NCI-H1092 treated with DMSO at 0.1 percent for 48 hours (cell line): ENCODE measurements at places on chromosomes 4 and X.

- no peak for DNase-seq
Observed at GRCh38 chr4:160611181-160611580, 1508.3 kb downstream of the RAPGEF2 start.

GRCh38 chrX:20274121-20274520, 7.4 kb upstream of the RPS6KA3 start:
- DNase-seq: no peak

DNA sequence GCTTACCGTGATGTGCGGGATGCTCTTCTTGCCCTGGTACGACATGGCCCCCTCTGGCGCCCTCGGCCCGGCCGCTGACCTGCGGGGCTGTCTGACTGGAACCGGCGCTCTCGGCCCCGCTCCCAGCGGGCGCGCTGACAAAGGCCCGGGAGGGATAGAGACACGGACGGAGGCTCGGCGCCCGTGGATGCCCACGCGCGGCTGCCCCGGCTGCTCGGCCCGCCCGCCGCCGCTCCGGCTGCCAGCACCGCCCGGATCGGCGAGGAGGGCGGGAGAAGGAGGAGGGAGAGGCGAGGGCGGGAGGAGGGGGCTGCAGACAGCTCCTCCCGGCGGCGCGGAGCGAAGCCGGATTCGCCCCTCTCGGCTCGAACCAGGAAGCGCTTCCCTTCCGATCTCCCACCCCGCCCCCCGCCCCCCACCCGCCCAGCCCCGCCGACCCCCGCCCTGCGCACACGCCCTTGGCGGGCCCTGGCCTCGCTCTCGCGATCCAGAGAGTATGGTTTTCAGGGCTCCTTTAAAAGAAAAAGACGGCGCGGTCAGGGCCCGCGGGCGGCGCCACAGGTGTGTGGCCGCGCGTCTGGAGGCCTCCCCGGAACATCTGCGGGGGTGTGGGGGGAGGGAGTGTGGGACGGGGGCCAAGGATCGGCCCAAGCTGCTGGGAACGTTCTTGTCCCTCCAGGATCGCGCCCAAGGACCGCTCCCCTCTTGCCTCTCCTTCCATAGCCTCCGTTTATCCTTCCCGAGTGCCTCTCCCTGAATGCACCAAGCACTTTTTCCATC, 4.5 kb downstream of the CRMP1 start:
- peak; percentile 75 for DNase-seq

DNA sequence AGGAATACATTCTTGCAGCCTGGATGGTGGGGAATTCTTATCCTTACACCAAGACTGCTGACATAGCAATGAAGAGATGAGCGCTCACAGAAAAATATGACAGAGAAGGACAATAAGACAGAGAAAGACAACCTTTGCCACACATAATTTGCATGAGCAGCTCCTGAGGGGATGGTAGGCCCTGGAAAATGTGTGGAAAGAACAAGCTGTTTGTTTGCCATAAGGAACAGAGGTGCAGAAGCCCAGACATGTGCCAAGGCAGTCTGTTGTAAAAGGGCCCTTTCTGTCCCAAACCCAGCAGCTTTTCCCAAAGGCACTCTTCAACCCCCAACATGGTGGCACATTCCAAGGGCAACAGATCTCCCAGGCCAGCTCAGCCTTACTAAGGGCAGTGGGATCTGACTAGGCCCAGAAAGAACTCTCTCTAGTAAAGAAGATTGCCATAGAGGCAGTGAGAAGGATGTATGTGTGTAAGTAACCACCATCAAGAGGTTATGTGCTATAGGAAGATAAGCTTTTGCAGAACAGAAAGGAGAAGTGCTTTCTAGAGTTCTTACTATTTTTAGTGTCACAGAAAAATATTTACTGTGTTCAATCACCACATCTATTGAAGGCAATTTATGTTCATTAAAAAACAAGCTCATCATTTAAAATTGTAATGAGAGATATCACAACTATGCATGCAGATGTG, 287.0 kb upstream of the RASGEF1B start:
- DNase-seq: no peak

- peak; percentile 36 for DNase-seq
Observed at GRCh38 chrX:49269767-49270248, at the start of gene PPP1R3F. Gene PPP1R3F, plus strand, starts transcription at chrX:49269793. Its CDS starts 77 bp downstream, at chrX:49269870.

DNA sequence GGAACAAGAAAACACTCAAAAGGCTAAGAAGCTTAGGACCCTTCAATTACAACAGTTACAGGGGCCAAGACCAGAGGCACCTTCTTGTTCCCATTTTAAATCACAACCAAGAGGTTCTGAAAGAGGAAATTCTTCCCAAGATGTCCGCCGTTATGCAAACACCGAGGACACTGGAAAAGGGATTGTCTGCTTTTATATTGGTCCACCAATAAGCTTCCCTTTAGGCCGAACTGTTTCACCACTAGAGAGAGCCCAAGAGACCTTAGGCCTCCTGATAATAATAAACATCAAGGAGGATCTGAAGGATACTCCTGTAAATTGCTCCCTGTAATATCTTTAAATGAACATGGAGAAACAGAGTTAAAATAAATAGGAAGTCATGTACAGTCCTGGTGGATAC, 92.6 kb upstream of the NLRP2B start:
- DNase-seq: no peak
